ENCODE measurements at places on chromosomes 7 and 10.

DNA sequence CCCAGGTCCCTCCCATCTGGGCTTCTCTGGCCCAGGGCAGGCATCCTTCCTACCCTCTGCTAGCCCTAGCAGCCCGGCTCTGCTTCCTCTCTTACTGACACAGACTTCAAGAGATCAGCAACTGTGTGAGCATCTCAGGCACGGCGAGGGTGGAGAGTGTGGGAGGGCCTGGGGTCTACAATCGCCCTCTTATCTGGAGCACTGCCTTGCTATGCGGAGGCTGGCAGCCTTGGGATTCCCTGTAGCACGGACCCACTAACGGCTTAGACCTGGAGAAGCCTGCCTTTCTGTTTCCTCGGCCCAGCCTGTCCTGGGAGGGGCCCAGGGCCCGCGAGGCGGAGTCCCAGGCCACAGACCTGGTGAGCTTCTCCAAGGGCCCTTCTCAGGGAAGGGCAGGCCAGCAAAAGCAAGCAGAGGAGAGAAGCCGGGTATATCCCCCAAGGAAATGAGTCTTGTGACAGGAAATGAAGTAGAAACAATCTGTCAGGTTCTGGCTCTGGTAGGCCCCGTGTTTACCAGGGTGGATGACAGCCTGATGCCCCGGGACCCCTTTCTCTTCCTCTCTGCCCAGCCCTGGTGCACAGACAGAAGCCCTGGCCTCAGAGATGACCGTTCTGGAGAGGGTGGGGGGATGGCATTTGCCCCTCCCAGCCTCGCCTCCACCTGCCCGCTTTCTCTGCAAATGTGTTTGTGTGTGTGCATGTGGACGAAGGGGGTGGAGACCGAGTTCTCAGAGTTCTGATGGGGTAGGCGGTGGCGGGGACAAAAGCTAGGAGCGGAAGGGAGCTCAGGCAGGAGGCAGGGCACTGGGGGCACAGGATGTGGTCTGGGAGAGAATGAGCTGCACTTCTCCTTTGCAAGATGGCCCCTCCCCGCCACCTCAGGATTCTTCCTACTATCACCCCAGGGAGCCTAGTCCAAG, 2.5 kb downstream of the LRCH4 start:
- DNase-seq = peak; percentile 79

GRCh38 chr10:98684019-98684899, 237.5 kb upstream of the HPS1 start:
- DNase-seq = no peak

GRCh38 chr10:122078326-122078725, 89.4 kb downstream of the TACC2 start:
- DNase-seq = no peak

DNA sequence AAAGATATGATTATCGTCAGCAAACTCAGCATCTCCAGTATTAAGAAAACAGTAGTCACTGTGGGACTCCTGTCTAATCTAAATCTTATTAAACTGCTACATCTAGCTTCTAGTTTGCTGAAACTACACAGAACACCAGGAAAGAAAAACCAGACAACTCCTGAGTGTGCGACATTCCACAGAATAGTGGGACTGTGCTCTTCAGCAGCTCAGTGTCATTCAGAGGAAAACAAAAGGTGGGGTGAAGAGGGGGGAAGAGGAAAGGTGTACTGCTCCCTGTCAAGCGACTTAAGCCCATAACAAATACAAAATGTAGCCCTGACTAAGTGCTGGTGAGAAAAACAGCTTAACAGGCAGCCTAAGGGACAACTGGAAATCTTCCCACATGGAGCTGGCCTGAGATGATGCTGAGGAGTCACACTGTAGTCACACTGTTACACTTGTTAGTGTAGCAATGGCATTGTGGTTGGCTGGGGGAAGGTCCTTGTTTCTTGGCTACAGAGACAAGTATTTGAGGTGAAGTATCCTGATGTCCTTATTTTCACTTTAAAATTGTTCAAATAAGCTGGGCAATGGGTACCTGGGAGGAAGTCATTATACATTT, 135.5 kb downstream of the USP6NL start:
- no peak for DNase-seq

GRCh38 chr10:46070749-46071148, 24.7 kb upstream of the MSMB start:
- no peak for DNase-seq

DNA sequence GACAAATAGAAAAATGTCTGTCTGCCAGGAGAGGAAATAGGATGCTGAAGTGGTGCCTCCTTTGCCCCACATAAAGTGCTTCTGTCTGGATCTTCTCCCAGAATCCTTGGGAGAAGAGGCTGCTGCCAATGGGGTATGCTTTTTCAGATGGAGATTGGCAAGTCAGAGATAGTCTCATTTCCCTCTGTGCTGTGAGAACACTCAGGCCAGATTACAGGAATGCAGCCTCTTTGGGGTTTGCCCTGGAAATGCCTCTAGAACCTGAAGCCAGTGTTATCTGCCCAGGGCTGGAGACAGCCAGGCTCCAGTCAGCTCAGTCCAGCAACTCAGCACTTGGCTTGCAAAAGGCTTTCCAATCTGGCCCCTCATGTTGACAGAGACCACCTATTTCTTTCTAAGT, 119.1 kb upstream of the PHYHIPL start:
- no peak for DNase-seq

DNA sequence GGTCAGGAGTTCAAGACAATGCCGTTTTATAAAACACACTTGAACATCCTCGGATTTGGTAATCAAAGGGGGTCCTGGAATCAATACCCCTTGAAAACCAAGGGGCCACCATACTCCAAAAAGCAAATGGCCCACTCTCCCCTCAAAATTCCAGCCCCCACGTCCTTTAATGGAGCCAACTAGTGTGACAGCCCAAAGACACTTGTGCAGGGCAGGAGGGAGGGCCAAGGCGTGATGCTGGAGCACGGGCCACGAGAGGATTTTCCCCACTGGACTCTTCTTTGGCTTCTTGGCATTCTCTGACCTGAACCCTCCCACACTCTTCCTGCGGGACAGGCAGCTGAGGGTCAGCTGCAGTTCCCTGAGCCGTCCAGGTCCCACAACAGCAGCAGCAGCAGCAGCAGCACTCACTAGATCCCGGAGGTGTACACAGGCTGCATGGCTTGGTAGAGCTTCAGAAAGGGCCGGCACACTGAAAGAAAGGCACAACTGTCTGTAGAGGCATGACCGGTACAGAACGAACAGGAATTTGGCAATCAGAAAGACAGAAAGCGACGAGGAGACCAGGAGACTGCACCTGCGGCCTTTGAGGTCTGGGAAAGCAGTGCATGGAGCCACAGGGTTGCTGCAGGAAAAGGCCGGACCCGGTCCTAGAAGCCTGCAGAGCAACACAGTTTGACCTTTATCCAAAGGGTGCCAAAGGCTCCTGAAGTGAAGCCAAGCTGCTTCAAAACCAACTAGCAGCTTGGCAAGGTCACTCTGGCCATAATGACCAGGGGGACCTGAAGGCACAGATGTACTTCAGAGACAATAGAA, 168.2 kb downstream of the TNS3 start:
- no peak for DNase-seq

- DNase-seq = no peak
Measured at GRCh38 chr10:124962421-124962820, 20.5 kb downstream of the ZRANB1 start.

- no peak for DNase-seq
Measured at GRCh38 chr7:29435167-29435566, 128.5 kb upstream of the PRR15 start.

DNA sequence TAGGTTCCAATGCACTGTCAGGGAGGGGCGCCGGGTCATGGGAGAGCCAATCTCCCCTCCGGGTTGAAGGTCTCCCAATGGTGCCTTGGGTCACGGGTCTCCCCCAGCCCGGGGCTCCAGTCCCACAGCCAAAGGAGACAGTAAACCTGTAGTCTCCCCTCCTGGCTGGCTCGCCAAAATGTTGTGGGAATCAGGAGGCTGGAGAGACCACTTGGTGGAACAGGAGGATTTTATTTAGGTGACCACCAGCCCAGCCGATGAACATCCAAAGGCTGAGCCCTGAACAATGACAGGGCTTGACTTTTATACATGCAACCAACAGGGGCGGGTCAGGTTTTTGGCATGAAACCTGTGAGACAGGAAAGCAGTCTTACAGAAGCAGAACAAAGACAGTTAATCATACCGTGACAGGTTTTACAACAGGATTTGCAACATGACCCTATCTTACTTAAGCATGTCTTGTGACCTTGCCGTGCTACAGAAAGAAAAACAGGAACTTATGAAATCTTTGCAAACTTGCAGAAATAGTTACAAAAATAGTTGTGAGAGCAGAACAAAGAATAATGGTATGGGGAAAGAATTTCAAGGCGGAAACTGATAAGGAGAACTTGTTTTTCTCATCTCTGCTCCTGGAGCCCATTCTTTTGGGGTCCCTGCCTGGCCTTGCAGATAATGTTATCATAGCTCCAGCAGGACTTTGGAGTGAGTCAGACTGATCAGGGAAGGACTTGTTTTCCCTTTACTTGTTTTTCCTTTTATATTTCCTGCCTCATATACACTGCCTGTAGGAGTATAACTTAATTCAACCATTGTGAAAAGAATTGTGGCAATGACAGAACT, 7.1 kb downstream of the ERV3-1 start:
- no peak for DNase-seq

DNA sequence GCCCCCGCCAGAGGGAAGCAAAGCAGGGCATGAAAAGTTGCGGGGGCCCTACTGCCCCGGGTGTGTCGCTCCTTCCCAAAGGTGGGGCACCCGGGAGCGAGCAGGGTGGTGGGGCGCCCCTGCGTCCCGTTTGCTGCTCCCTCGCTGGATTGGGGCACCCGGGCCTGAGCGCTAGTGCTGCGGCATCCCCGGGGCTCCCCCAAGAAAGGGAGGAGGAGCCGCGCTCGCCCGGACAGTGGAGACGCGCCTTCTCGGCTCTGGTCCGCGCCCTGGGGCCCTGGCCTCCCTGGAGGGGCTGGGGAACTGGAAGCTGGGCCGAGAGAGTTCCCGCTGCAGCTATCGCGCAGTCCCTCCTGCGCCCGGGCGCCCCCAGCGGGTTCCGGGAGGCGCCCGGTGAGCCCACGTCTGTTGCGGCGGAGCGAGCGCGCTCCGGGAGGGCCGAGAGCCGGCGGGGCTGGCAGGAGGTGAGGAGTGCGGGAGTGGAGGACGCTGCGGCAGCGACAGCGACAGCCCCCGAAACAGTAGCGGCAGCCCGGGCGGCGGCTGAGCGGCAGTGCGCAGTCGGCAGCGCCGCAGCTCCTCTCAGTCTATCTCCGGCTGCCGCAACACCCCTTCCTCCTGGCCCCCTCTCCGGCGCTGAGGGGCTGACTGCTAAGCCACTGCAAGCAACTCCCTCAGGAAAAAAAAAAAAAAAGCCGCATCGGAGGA, 504 bp upstream of the BMPER start:
- DNase-seq = peak; percentile 74

DNA sequence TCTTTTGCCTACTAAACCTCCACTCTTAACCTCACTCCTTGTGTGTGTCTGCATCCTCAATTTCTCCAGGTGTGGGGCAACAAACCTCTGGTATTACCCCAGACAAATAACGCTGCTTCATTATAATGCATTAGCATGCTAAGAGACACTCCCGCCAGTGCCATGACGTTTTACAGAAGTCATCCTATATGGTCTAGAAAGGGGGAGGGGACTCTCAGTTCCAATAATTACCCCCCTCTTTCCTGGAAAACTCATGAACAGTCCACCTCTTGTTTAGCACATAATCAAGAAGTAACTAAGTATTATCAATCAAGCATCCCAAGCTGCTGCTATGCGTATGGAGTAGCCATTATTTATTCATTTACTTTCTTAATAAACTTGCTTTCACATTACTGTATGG, 364.5 kb downstream of the TYW1 start:
- DNase-seq = no peak

- no peak for DNase-seq
Measured at GRCh38 chr7:159156436-159157245, 12.0 kb upstream of the VIPR2 start.

DNA sequence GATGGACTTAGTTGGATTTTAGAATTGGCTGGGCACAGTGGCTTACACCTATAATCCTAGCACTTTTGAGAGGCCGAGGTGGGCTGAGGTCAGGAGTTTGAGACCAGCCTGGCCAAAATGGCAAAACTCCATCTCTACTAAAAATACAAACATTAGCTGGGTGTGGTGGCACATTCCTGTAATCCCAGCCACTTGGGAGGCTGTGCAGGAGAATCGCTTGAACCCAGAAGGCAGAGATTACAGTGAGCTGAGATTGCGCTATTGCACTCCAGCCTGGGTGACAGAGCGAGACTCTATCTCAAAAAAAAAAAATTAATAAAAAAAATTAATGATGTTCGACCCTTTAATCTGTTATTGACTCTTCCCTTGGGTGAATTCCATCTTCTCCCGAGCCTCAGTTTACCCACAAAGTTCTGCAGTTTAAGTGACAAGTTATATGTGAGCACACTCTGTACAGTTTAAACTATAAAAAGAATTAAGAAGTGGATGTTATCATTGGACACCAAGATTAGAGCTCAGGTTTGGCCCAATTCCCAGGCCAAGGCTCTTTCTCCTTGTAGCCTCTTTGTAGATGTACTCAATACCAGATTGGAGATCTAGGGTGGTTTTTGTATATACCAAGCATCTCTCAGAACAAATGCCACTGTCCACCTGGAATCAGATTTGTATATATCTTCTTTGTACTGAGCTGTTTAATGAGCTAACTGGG, 15.0 kb downstream of the KAT6B start:
- DNase-seq = no peak

DNA sequence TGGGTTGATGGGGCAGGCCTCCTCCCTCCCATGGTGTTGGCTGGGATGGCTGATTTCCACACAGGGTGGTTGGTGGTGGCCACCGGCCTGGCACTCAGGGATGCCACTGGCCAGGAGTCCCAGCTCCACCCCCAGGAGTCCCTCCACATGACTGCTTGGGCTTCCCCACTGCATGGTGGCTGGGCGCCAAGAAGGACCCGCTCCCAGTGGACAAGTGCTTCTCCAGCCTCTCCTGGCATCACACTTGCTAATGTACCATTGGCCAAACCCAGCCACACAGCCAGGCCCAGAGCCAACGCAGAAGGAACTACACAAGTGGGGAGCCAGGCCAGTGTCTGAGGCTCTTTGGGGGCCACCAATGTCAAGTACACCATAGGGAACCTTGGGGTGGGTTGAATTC, 73.6 kb upstream of the DNAAF5 start:
- no peak for DNase-seq

DNA sequence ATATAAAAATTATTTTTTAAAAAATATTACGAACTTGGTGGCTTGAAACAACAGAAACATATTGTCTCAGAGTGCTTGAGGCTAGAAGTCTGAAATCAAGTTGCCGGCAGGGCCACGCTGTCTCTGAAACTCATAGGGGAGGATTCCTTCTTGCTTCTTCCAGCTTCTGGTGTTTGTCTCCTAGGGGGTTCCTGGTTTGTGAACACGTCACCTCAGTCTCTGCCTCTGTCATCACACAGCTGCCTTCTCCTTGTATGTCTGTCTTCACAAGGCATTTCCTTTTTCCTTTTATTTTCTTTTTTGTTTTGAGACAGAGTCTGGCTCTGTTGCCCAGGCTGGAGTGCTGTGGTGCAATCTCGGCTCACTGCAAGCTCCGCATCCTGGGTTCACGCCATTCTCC, 12.7 kb upstream of the SNX8 start:
- DNase-seq = no peak
